Activated CD4-positive, alpha-beta T cell treated with anti-CD3 and anti-CD28 coated beads, Interleukin-2, Interleukin-6, amounts not matched to agents 100 ng/mL and 50 ng/mL, durations not matched to agents 16 hours and 8 hours (primary cell): ENCODE measurements at places on chromosomes 5 and 9.

DNA sequence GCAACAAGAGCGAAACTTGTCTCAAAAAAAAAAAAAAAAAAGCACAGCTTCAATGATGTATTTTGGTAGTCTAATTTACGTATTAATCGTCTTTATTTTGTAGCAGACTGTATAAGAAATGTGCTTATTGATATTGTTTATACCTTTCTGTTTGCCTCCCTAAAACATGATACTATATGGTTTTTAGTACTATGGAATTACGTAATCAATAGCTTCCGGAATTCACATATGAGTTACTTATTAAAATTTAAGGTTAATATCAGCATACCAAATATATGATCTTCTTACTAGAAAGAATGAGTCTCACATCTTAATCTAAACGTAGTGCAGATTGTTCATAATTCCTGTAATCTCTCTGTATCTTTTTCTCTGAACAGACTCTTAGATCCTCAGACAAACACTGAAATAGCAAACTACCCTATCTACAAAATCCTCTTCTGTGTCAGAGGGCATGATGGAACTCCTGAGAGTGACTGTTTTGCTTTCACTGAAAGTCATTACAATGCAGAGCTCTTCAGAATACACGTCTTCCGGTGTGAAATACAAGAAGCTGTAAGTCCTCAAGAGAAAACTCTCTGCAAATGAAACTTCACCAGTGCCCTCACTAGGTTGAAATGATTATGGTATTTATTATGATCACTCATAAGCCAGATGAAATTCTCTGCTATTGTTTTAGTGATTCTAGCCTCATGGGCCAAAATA, 44.4 kb upstream of the GPR21 start:
- peak; percentile 45 for DNase-seq

- no peak for DNase-seq
Observed at GRCh38 chr9:37035648-37036370, 1.7 kb upstream of the PAX5 start.

- DNase-seq: no peak
Observed at GRCh38 chr9:115378758-115379157, 260.8 kb upstream of the TNC start.

DNA sequence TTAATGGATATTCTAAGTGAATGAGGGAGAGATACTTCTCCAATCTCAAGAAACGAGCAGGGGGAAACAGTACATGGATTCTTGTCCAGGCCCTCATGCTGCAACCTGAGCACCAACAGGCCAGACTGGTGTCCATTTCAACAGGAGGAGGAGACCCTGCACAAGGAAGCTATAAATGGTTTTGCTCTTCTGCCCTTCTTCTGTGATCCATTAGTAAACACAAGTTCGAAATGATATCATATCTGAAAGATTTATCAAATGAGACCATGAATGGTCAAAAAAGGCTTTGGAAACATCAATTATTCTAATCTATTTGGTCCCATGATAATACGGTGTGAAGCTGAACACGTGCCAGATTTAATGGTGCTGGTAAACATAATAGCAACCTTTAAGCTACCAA, 109.8 kb downstream of the NR6A1 start:
- no peak for DNase-seq

- no peak for DNase-seq
Observed at GRCh38 chr5:135434591-135435466, 12.3 kb downstream of the DCANP1 start.

DNA sequence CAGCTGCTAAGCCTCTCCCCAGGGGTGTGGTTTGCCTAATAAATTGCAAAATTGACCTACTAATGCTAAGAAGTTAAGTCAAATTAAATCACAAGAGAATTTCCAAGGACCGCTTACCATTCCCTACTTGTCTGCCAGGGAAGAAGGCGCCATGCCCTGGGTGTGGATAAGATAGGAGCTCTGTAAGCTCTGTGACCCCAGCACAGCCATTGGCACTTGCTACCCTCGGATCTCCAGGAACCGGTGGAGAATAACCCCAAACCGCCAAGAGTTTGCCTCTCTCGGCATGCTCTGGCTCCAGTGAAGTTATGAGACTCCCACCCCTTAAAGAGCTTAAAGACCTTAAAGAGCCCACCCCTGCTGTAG, 58.9 kb downstream of the NEURL1B start:
- DNase-seq: no peak

DNA sequence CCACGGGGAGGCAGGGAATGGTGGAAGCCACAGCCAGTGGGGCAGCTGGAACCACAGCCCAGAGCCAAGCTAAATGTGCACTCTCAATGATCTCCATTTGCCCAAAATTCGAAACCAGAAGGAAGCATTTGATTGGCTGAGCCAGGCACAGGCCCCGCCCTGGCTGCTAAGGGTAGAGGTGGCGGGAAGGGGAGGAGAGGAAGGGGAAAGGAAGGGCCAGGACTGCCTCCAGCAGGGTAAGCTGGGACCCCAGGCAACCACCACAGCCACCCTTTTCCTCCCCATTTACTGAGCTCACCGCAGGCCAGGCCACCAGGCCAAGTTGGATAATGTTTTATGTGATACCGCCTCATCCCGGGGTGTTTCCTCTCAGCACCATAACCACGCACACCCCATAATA, 100.3 kb upstream of the RAPGEF1 start:
- DNase-seq: peak; percentile 26
